ENCODE measurements at places on chromosomes 11 and 22. TPM values are rescaled to one million over a fixed set of nuclear protein-coding genes. Genes with fewer than 3 reads are reported as not detected.
A peak's percentile ranks its signal among the peaks of the same experiment; 100 is the strongest.

The DESI1 gene
- total RNA-seq = 26.2 TPM

The SLC17A6 gene
- total RNA-seq = not detected

The DNAJB7 gene
- not detected for total RNA-seq

The KDM4E gene
- not detected for total RNA-seq

DNA sequence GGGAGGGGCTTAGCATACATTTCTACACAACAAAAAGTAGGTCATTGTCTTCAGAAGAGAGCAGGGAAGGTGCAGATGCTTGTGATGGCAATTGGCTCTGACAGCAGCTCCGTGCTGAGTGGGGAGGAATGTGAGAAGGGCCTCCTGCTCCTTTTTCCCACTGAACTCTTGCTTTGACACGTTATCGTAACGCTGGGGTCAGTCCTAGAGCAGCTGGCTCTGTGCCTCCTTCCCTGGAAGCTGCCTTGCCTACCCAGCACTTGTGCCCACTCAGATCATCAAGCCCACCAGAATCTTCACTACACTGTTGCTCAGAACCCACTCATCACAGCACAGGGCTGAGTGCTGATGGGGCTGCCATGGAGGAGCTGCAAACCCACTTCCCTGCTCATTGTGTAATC is 14.9 kb upstream of the NAV2 start:
- H3K4me3 ChIP-seq = no peak overlapping the region
- no peaks in the 10 kb centered on the region for H3K27me3 ChIP-seq
- DNase-seq = no peak
- peak overlapping the region; percentile 15 for H3K27ac ChIP-seq
- H3K4me1 ChIP-seq = peaks cover 9% of the 10 kb centered on the region

GRCh38 chr11:69377953-69378302 is 84.0 kb downstream of the MYEOV start:
- H3K36me3 ChIP-seq = no peaks in the 10 kb centered on the region
- peaks cover 17% of the 10 kb centered on the region for H3K4me1 ChIP-seq

GRCh38 chr11:82682003-82682751 is 51.5 kb downstream of the FAM181B start:
- H3K27me3 ChIP-seq = peaks cover 62% of the 10 kb centered on the region
- no peak overlapping the region for H3K4me3 ChIP-seq
- no peak overlapping the region for H3K27ac ChIP-seq
- DNase-seq = no peak
- H3K36me3 ChIP-seq = no peaks in the 10 kb centered on the region

- peak; percentile 30 for DNase-seq
- H3K36me3 ChIP-seq = no peaks in the 10 kb centered on the region
- no peaks in the 10 kb centered on the region for H3K27me3 ChIP-seq
- no peak overlapping the region for H3K4me3 ChIP-seq
- H3K4me1 ChIP-seq = no peaks in the 10 kb centered on the region
These were observed 571.2 kb downstream of the TBC1D22A start for GRCh38 chr22:47333625-47334024.

Data from osteocyte (in vitro differentiated cells).